ENCODE measurements at places on chromosomes 2 and 18.

DNA sequence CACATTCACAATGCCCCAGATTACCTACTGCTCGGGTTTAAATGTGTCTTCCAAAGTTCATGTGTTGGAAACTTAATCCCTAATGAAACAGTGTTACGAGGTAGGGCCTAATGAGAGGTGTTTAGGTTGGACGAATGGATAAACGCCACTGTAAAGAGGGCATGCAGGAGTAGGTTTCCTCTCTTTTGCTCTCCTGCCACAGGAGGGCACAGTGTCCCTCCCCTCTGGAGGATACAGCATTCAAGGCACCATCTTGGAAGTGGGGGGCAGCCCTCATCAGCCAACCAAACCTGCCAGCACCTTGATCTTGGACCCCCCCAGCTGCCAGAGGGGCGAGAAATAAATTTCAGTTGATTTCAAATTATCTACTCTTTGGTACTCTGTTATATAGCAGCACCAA, 103.5 kb downstream of the TSHZ1 start:
- DNase-seq = no peak

- DNase-seq = no peak
Measured at GRCh38 chr2:109222825-109223471, 93.9 kb downstream of the SH3RF3 start.

DNA sequence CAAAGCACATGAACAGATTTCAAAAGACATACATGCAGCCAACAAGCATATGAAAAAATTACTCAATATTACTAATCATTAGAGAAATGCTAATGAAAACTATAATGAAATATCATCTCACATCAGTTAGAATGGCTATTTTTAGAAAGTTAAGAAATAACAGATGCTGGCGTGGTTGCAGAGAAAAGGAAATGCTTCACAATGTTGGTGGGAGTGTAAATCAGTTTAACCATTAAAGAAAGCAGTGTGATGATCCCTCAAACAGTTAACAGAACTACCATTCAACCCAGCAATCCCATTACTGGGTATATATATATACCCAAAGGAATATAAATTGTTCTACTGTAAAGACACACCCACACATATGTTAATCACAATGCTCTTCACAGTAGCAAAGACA, 117.7 kb upstream of the SETBP1 start:
- no peak for DNase-seq

- no peak for DNase-seq
Measured at GRCh38 chr2:33126958-33127357, 180.2 kb downstream of the LTBP1 start.

- no peak for DNase-seq
Measured at GRCh38 chr18:45046228-45046627, 365.5 kb downstream of the SETBP1 start.

- DNase-seq = no peak
Measured at GRCh38 chr18:29560270-29560669, 1383.3 kb upstream of the CDH2 start.

- DNase-seq = no peak
Measured at GRCh38 chr18:35368595-35368994, 8.5 kb downstream of the ZNF396 start.

- DNase-seq = no peak
Measured at GRCh38 chr2:173874003-173874893, 90.9 kb downstream of the SP3 start.

DNA sequence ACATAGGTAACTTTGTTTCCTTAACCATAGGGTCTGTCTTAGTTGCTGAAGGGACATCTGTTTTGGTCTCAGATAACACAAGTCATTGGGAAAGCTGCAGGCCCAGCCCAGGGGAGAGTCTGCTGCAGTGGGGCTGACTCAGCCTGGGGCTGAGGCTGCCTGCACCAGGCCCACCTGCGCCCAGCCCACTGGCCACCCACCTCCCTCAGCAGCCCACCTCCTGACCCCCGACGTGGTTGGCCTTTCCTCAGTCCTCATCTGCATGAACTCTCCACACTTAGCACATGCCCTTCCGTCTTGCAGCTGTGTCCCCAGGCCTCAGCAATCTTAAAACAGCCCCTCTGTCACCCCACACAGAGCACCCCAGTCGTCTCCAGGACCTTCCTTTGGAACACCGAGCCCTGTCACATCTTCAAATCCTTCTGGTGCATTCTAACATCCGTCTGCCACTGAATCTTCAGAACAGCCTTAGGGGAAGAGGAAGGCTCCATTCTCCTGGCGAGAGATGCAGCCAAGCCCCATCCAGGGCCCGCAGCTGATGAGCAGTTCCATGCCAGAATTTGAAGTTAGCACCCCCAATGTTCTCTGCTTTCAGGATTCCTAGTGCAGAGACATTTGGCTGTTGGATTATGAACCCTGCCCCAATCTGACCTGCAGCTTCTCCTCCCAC, 231.4 kb downstream of the SEPTIN10 start:
- no peak for DNase-seq

DNA sequence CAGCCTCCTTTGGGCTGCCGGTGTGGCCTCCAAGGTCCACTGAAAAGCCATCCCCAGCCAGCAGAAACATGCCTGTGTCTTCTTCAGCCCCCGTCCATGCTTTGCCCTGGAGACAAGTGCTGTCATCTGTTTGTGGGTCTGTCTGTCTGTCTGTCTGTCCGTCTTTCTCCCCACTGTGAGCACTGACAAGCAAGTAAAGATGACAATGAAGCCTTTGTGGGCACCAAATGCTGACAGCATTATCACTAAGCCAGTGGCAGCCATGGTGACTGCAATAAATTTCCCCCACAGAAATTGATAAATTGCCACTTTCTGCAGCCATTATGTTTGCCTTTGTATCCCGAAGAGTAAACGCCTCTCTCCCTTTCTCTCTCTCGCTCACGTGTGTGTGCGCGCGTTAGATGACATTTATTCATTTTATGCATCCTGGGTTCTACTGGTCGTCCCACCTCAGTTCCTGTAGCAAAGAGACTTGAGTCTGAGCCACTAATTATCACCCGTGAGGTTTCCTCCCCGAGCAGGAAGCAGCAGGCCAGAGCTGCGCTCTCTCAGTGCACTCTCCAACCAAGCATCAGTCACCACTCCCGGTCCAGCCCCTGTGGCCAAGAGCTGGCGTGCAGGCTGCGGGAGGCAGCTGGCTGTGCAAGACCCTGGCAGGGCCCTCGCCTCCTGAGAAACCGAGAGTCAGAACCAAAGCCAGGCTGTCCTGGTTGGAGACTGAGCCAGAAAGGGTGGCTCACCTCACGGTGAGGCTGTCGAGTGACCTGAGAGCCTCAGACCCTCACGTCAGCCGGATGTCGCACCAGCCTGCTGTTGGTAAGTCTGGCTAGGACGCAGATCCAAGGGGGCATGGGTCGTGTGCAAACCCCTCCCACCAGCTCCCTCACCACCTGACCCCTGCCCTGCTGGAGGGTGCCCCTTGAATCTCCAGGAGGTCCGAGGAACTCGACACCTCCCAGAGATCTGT, 6.9 kb downstream of the STEAP3 start:
- no peak for DNase-seq

- DNase-seq = no peak
Measured at GRCh38 chr2:3265981-3266924, 111.4 kb downstream of the EIPR1 start.

DNA sequence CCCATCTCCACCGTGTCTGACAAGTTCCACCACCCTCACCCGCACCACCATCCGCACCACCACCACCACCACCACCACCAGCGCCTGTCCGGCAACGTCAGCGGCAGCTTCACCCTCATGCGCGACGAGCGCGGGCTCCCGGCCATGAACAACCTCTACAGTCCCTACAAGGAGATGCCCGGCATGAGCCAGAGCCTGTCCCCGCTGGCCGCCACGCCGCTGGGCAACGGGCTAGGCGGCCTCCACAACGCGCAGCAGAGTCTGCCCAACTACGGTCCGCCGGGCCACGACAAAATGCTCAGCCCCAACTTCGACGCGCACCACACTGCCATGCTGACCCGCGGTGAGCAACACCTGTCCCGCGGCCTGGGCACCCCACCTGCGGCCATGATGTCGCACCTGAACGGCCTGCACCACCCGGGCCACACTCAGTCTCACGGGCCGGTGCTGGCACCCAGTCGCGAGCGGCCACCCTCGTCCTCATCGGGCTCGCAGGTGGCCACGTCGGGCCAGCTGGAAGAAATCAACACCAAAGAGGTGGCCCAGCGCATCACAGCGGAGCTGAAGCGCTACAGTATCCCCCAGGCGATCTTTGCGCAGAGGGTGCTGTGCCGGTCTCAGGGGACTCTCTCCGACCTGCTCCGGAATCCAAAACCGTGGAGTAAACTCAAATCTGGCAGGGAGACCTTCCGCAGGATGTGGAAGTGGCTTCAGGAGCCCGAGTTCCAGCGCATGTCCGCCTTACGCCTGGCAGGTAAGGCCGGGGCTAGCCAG, 1.2 kb downstream of the ONECUT2 start:
- DNase-seq = no peak

GRCh38 chr18:492451-492850, 8.1 kb downstream of the COLEC12 start:
- no peak for DNase-seq

DNA sequence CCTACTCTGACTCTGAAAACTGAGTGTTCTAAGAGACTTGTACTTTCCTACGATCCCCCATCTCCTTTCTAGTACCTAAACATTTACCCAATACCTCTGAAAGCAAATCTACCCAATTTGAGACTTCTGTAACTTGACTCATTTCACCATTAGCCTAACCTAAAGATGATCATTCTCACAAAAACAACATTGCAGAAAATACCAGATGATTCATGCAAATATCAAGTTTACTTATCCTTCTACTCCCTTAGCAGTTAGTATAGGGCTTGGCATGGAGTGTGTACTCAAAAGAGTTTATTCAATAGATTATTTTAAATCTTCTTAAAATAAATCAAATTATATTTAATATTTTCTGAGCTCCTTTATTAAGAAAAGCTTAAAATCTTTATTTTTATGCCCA, 89.6 kb downstream of the NR4A2 start:
- DNase-seq = no peak

- no peak for DNase-seq
Measured at GRCh38 chr18:50696929-50697328, 122.9 kb downstream of the MRO start.

DNA sequence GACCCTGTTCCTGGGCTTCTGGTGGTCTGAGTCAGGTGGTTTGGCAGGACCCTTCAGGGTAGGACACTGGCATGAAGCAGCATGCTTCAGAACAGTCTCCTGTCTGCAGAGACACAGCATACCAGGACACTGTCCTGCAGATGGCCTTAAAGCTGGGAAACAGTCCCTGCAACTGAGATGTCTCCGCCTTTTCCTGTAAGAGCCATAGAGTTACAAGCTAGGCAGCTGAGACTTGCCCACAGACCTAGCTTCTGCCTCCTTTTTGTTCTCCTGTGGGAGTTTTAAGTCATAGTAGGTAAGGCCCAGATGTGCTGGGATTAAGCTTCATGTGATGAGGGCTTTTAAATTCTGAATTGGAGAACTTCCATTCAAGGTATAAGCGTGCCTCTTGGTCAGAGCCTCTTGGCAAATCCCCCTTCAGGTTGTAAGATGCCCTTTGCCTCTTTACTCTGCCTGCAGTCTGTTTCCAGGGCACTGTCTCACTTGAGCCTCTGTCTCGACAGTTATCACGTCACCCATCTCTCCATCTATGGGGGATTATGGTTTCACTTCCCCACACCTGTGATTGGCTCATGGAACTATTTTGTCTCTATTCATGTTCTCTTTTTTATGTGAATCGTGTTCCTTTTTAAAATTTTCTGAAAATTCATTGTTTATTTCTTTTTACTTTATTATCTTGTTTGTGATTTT, 51.8 kb downstream of the COA5 start:
- no peak for DNase-seq

All from stimulated activated CD4-positive, alpha-beta T cell treated with anti-CD3 and anti-CD28 coated beads, TNF-alpha, amount 100 ng/mL, for 1 hour (primary cell).